ENCODE measurements at places on chromosomes 5 and 9.

DNA sequence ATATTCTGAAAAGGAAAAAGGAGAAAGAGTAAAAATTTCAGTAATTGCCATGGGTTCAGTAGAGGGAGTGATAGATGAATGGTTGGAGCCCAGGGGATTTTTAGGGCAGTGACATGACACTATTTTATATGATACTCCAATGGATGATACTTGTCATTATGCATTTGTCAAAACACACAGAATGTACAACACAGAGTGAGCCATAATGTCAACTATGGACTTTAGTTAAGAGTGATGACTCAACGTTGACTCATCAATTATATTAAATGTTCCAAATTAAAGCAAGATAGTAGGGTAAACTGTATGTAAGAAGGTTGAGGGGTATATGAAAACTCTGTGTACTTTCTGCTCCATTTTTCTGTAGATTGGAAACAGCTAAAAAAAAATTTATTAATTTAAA is 586.4 kb downstream of the TAF11L14 start:
- DNase-seq, result no peak

DNA sequence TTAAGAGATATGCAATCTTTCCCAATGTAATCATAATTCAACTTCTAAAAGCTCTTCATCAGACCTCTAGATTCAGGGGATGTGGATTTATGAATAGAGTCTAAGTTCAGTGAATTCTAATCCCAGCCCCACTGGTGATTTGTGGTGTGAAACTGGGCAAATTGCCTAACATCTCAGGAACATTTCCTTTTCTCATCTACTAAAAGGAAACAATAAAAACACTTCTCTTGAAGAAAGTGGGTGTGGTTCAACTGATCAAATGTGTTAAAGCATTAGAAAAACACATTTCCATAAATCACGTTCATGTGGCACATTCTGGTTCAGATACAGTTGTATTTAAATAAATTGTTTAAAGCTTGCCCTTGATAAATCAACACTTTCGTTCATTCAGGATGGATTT is 631.7 kb upstream of the CDH6 start:
- no peak for DNase-seq

- no peak for DNase-seq
Measured at GRCh38 chr5:87022415-87022814, 245.3 kb upstream of the RASA1 start.

- no peak for DNase-seq
Measured at GRCh38 chr5:114418176-114419066, 56.6 kb downstream of the KCNN2 start.

DNA sequence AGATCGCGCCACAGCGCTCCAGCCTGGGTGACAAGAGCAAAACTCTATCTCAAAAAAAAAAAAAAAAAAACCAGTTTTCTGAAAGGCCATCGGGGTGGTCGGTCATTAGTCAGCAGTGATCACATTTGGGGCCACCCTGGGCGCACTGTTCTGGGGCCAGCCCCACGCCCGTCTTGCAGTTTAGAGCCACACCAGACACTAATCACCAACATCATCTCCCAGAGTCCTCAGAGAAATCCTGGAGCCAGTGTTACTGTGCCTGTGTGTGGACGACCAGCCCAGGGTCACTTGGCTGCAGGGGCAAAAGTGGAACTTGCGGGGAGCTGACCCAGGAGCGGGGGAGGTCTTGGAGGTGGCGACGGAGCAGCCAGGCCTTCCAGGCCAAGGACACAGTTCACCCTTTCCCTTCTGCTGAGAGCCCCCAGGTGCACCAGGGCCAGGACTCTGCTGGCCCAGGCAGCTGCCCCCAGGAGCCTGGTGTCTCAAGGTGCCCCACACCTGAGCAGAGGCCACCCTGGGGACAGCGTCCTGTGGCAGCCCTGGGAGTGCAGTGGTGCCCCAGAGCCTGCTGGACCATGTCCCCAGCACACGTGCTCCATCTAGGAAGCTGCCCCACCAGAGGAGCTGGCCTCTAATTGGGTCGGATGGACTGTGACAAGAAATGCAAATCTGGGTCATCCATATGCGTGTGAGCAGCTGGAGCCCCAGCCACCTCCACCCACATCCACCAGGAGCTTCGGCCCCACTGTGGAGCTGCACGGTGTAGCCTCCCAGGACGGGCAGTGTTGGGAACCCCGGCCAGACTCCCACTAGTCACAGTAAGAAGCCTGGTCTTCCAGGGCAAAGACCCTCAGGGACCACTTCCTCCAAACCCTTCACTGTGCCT is 51.1 kb downstream of the NEK6 start:
- no peak for DNase-seq

GRCh38 chr9:106218854-106219253 is 524.5 kb downstream of the TMEM38B start:
- no peak for DNase-seq

DNA sequence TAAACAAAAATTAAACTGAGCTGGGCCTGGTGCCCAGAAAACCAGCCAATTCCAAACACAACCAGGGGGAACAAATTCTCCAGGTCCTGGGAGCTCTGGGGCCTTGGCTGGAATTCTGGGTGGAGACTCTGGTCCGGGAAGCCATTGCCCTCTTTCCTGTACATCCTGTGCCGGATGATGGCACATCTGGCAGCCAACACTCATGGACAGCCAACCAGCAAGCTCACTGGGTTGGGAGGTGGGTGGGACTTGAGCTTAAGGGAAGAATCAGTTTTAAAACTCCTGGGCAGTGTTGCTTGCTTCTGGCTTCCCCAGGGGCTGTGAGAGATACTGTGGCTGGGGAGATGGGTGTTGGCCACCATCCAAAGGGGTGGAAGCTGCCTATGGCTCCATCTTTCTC is 56.1 kb downstream of the PCDH1 start:
- peak; percentile 81 for DNase-seq

- no peak for DNase-seq
Measured at GRCh38 chr9:4225291-4226028, 74.4 kb downstream of the GLIS3 start.

GRCh38 chr5:60805463-60805862 is 38.6 kb downstream of the ELOVL7 start:
- DNase-seq, result no peak

- DNase-seq, result no peak
Measured at GRCh38 chr5:68823301-68823700, 270.5 kb upstream of the SLC30A5 start.

- DNase-seq, result peak; percentile 37
Measured at GRCh38 chr9:104374711-104375110, 129.4 kb upstream of the OR13F1 start.

- DNase-seq, result no peak
Measured at GRCh38 chr5:72529383-72529782, 22.2 kb upstream of the ZNF366 start.

DNA sequence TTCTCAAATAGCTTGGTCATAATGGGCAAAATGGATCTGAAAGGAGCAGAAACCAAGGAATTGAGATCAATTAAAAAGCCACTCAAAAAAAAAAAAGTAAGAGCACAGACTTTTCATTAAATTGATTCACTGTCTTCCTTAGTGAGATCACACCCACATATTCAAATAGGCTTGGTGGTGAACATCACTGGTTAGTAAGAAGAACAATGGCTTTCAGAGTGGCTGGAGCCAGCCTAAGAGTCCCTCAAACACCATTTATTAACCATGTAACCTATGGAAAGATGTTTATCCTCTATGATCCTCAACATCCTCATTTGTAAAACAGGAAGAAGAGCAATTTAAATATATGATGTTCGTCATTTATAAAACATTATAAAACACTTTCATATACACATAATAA is 12.4 kb downstream of the CCDC112 start:
- DNase-seq, result no peak

DNA sequence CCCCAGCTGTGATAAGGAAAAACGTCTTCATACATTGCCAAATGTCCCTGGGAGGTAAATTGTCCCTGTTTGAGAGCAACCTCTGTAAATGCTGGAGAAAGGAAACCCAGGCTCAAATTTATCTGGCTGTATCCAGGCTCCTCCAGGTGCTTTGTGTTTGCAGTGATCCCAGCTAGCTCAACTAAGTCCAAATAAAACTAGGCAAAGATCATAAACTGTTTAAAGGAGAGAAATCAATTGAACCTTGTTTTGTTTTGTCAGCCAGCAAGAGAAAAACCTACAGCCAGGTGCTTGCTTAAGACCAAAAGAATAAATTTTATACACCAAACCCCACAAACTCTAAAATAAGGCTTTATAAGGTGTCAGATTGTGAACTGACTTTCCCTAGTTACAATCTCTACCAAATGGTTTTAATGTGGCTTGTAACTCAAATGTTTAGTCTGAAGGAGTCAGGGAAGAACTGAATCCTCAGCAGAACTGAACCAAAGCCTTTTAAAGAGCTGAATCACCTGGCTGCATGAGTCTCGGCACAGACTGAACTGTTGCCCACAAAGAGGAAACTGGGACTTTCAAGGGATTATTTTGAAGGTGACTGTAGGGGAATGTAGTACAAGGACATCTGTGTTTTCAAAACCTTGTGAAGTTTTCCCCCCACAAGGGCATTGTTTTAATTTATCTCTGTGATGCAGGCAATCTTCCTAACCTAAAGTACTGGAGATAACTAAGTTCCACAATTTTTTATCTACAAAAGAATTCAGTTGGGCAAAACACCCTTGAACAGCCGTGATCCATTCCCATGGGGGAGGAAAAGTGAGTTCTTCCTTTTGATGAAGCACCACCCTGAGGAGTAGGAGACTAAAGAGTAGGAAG is 201.7 kb upstream of the TARS1 start:
- no peak for DNase-seq

GRCh38 chr5:149406203-149406978 is 27.3 kb upstream of the IL17B start:
- no peak for DNase-seq

DNA sequence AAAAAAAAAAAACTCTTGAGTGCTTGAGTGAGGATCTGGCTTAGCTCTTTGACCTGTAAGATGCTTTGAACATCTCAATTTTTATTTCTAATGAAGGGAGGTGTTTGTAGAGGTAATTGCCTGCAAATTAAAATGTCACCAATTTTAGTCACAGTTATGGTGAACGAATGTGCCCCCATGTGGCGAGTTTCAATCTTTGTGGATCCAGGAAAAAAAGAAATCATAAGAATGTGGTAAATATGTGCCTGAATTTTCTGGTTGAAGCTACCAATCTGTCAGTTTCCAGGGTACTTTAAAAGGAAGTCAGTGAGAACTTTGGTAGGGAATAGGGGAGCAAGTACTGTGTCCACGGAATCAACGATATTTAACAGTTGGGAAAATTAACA is 1772.4 kb upstream of the CDH9 start:
- DNase-seq, result no peak

DNA sequence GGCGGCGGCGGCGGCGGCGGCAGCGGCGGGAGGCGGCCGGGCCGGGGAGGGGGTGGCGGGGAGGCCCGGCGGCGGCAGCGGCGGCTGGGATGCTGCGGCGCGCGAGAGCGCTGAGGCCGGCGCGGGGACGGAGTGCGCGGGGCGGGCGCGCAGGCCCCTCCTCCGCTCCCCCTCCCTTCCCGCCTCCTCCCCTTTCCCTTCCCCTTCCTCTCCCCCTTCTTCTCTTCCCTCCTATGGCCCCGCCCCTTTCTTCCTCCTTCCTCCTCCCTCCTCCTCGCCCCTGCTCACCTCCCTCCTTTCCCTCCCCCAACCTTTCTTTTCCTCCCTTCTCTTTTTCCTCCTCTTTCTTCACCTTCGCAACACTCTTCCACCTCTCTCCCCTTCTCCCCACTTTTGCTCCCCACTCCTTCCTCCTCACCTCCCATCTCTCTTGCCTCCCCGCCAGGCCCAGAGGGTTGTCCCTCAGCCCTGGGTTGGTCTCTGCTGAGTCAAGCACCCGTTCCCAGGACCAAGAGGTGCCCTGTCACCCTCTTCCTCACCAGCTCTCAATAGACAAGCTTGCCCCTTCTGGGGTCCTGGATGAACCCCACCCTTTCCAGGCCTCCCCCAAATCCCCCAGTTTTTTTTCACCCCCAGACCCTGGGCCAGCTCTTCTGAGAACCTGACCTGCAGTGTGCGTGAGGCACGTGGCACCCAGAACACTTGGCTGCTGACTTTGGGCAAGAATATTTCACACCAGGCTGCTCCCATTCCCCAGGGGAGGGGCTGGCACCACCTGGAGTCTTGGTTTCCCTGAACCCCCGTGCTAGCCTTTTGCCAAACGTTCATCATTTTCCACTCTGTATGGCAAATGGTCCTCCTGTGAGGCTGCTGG is at the start of gene SEMA4D:
TSS of gene SEMA4D (minus strand) at position 136 of the 874 bp plus-strand sequence. CDS start 92,657 bp downstream, outside the sequence.
- DNase-seq, result no peak

GRCh38 chr5:9358961-9359685 is 186.8 kb downstream of the SEMA5A start:
- no peak for DNase-seq

DNA sequence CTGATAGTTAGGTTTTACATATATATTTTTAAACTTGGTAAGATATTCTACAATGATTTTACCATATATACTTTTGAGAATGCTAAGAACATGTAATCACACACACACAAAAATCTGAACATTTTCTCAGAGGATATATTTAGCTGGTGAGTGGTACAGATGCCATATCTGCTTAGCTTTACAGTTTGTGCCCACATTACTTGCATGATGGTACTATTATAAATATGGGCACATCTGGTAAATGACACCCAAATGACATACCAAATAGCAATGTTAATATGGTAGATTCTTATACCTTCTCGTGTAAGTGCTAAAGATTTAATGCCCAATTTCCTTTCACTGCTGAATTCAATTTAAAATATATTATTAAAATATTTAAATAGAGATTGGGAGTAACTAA is 56.6 kb downstream of the LSM11 start:
- DNase-seq, result no peak

DNA sequence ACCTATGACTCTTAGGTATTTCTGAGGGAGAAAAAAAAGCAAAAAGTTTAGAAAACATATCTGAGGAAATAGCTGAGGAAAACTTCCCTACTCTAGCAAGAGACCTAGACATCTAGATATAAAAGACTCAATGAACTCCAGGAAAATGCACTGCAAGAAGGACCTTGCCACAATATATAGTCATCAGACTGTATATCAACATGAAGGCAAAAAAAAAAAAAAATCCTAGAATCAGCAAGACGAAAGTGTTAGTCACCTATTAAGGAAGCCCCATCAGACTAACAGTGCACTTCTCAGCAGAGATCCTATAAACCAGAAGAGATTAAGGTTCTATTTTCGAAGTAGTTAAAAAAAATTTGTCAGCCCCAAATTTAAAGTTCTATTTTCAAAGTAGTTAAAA is 166.2 kb downstream of the TMEM38B start:
- DNase-seq, result no peak

DNA sequence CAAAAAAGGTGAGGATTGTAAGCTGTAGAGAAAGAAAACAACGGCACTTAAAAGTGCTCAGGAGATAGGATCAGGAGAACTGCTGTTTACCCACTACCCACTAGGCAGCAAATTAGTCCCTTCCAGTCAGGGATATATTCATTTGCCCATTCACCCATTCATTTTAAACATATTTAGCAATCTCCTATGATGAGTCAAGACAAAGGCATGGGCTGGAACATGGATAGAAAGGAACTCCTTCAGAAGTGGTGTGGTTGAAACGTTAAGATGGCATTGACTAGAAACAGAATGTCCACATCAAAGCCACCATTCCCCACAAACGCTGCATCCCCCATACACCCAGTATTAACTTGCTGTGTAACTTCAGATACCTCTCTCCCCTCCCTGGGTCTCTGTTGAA is 225.7 kb downstream of the ASTN2 start:
- peak; percentile 15 for DNase-seq

Data from NCI-H446 treated with DMSO at 0.1 percent for 48 hours (cell line).